ENCODE measurements at places on chromosomes 12 and 14.

GRCh38 chr12:47863985-47864384, 40.8 kb downstream of the VDR start:
- no peak for DNase-seq

DNA sequence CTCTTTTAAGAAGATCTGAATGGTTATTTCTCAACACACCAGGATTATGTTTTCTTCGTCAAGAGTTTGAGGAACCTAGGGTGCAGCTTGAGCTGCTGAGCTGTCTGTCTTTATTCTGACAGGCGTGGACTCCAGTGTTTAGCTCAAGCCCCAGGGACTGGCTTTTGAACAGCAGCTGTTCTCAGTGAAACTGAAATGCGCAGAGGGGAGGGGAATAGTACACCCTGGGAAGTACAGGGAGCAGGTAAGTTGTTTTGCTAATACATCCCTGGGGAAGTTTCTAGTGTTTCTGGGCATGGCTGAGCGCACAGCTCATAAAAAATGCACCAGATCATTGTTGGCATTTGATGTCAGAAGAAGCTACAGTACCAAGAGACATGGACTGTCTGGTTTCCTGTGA, 659.8 kb downstream of the DIO2 start:
- no peak for DNase-seq

DNA sequence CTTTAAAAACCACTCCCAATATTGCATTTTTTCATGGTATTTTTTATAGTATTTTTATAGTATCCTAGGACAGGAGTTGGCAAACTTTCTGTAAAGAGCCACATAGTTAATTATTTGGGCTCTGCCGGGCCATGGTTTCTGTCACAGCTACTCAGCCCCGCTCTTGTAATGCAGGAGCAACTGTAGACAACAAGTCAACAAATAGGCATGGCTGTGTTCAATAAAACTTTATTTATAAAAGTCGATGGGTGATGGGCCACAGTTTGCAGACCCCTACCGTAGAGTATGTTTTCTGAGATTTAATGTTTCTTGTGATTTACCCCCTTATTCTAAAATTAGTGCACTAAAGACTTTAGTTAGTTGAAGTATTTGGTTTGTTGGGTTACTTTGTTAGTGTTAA, 25.5 kb downstream of the MDM2 start:
- DNase-seq, result no peak

DNA sequence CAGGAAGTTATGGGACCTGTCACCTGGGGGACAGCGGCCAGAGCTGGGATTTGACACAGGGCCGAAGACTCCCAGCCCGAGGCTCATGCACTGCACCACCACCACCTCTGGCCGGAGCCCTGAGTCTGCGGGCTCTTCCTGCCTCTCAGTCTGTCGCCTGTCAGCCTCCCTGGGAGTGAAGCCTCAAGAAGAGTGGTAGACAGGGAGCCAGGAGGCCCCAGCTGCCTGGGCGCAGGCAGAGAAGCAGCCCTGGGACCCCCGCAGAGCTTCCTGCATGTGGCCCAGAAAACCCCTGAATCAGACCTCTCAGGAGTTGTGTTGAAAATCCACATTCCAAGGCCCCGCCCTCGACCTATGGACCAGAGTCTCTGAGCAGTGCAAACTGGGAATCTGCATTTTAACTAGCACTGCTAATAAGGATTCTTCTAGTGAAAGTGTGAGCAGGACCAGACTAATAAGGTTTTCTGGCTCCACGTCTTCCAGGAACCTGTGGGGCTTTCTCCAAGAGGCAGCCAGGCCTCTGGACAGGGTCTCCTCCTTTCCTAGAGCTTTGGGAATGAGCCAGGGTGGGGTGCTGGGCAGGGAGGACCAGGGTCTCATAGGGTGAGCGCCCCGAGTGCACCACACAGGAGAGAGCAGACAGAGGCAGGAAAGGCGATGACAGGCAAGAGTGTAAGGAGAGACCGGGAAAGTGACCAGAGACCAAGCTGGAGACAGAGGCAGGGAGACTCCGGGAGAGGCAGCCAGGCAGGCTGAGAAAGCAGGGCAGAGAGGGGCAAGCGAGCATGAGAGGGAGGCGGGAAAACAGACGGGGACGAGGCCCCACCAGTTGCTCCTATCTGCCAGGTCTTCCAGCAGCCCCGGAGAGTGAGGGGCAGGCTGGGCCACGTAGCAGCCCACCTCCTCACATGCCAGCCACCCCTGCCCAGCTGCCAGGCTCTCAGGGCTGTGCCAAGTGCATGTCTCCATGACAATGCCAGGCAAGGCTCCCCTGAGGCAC, 112.4 kb downstream of the BCL11B start:
- DNase-seq, result no peak

DNA sequence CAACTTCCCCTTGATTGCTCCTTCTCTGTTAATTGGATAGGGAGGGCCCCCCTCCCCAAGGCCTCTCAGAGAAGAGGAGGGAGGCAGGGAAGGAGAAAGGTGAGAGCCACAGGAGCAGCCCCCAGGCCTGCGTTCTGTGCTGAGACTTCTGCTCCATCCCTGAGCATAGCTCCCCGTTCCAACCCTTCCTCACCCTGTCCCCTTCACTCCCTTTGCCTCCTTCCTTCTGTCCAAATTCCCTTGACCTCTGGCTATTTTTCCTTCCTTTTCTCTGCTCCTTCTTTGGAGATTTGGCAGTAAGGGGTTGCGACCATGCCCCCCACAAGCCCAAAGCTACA, 788 bp upstream of the ASIC1 start:
- DNase-seq, result no peak

GRCh38 chr12:68559984-68560850, 50.5 kb upstream of the RAP1B start:
- DNase-seq, result no peak

DNA sequence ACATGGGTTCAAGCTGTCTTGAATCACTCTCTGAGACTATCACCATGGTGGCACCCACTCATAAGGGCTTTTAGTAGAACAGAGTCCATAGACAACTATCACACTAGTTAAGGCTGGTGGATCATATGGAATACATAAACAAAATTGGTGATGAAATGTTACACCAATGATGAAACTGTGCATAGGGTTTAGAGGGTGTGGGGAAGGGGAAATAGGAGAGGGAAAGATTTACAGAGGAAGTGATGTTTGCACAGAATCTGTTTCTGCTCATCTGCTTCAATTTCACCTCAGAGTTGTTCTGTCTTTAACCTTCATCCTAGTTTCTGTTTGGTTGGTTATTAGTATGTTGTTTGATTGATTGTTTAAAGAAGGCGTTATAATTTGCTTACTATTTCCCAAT, 2.4 kb upstream of the RXYLT1 start:
- no peak for DNase-seq

DNA sequence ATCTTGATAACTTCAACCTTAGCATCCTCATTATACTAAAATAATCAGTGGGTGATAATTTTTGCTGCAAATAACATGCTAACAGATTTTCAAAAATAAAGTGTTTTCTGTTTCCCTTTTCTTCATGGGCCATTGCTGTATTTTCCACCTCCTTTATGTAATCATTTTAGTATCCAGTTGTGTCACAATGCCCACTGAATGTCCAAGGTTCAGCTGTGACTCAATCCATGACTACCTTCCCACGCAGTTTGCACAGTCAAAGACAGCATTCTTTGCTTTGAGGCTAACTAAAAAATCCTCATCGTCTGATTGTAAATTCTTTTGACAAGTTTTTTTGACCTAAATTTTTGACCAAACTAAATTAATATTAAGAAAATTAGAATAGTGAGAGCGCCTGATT, 474.1 kb downstream of the FLRT2 start:
- DNase-seq, result no peak

DNA sequence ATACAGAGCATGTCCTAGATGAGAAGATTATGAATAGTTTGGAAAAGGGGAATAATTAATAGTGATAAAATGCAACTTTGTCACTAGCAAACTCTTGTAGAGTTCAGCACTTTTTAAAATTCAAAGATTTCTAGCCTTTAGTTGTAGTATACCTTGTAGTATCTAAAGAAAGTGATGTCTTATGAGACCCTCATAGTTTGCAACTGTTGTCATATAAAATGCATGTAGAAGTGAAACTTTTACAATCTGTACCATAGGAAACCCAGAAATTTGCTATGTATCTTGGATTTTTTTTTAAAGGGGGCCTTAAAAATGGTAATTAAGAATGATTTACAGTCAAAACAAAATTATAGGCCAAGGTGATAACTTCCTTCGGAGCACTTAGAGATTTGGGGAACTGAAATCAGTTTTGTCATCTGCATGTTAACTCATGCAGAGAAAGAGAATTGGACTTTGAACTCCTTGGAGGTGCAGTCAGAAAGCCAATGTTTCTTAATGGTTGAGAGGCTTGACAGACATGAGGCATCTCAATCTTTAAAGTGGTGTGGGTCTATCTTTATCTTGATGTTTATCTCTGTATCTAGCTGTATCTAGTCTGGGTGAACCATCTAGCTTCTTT, 1.3 kb downstream of the LRRK2 start:
- DNase-seq, result no peak

DNA sequence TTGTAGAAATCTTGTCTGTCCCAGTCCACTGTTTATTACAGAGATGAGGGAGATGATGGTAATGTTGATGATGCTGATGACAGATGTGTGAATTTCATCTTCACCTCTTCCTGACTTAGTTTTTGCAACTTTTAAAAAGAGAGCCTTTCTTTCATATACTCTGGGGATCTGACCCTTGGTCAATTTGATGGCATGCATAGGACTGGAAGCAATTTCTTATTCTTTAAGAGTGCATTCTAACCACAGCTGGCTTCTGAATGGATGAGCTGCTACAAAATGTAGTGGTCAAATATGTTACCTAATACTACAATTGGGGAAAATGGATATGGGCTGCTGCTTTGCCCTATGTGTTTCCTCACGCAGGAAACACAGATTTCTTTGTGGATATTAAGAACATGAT, 80.8 kb downstream of the MYRFL start:
- no peak for DNase-seq

- DNase-seq, result no peak
Measured at GRCh38 chr12:43196268-43196907, 355.6 kb downstream of the ADAMTS20 start.

DNA sequence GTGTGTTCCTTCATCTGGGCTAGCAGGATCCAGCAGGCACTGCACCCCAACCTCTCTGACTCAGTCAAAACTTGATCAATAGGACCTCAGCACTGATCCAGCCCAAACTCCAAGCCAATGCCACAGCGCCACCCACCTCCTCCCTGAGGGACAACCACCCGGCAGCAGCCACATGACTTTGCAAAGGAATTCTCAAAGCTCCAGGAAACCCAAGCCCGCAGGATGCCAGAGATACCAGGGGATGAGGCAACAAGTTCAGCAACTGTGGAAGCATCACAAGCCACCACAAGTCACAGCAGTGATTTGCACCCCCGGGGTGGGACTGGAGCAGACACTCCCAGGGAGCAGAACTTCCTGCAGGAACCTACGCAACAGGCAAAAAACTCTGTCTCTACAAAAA, 37.3 kb downstream of the ACTN1 start:
- DNase-seq, result no peak

GRCh38 chr12:131828671-131829355, 620 bp downstream of the MMP17 start:
- DNase-seq, result no peak

Data from effector CD8-positive, alpha-beta T cell (primary cell).